Stimulated activated CD8-positive, alpha-beta memory T cell treated with anti-CD3 and anti-CD28 coated beads, Interleukin-4, amount 100 ng/mL, for 4 hours (primary cell): ENCODE measurements at places on chromosomes 6 and 20.

DNA sequence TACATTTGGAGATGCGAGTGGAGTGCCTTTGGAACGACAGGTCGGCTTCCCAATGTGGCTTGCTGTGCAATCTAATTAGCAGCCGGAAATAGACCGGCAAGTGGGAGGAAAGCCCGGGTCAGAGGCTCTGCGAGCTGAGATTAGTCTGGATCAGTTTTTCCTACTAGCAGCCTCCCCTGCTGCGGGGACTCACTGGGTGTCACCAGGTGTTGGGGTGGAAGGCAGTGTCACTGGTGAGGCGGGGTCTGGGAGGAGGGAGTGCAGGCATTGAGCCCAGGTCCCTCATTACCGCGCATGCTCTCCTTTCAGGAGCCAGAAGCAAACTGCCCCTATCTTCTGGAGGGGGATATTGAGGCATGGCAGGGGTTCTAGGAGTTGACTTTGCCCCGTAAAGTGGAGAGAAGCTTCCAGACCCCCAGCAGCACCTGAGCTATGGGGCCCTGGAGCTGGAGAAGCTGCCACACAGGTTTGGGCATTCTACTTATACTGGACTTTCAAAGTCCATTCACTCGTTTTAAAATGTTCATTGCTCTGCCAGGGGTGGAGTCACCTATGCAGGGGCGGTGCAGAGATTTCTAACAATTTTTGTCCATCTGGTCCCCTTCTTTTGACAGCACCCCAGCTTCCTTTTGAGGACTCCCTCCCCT lies 11.0 kb downstream of the SULF2 start:
- no peak for DNase-seq

DNA sequence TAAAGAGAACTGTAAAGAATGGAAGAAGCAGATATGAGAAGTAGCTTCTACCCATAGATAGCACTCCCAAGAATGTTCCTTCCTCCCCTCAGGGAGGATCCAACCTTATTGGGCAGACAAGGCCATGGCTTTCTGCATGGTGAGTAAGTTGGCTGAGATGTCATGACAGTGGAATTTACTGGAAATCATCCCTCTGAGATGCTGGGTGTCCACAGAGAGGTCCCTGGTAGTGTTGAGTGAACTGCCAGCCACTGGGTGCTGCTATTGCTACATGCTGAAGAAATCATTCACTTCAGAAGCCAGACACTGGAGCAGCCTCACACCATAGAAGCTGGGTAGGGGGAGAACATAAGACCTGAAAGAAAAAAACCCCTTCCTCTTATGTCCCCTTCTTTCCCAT lies 46.4 kb upstream of the FERMT1 start:
- DNase-seq: no peak

DNA sequence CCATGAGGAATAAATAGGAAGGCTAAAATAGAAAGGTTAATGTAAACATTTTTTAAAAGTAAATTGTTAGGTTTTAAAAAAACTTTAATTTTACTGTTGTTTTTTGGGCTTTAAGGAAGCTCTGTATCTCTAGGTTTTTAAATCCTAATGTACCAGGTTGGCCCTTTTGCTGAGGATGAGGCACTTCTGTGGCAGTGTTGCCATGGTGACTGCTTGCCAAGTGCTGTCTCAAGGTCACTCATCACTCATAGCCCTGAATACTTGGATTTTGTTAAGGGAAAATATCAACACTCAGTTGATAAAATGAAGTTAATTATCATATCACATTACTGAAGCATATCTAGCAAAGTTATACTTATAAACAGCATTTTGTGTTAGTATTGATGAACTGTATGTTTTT lies 50.2 kb downstream of the NCOA3 start:
- DNase-seq: no peak

GRCh38 chr6:108959972-108960582 lies 111.9 kb downstream of the ARMC2 start:
- DNase-seq: no peak

GRCh38 chr6:138953451-138953850 lies 34.6 kb downstream of the REPS1 start:
- no peak for DNase-seq

- DNase-seq: no peak
These were observed 11.8 kb upstream of the GSTA1 start for GRCh38 chr6:52815167-52816092.

GRCh38 chr6:134056046-134056445 lies 3.6 kb upstream of the SLC2A12 start:
- no peak for DNase-seq

GRCh38 chr6:7561153-7561964 lies 19.9 kb downstream of the DSP start:
- no peak for DNase-seq

DNA sequence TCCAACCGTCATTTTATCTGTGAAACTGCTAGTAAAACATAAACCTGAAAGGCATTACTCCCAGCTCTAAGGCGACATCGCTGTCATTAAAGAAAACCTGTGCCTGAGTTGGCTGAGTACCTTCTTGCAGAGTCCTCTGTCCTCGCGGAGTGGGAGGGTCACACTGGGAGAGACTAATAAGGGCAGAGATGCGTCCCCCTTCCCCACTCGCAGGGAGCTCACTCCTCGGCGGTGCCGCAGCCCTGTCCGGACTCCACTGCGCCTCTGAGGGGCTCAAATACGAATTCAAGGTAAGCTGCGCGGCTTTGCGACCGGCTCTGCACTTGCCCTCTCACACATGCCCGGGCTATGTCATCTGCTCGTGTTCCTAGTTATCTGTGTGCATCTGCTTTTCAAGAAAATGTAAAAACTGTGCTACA lies at the start of gene COL19A1:
TSS of gene COL19A1 (plus strand) at position 206 of the 419 bp plus-strand sequence. CDS start 13,012 bp downstream, outside the sequence.
- no peak for DNase-seq

- DNase-seq: no peak
These were observed 41.3 kb upstream of the QKI start for GRCh38 chr6:163373240-163373639.

GRCh38 chr6:31162463-31163165 lies 4.2 kb downstream of the TCF19 start:
- DNase-seq: no peak

DNA sequence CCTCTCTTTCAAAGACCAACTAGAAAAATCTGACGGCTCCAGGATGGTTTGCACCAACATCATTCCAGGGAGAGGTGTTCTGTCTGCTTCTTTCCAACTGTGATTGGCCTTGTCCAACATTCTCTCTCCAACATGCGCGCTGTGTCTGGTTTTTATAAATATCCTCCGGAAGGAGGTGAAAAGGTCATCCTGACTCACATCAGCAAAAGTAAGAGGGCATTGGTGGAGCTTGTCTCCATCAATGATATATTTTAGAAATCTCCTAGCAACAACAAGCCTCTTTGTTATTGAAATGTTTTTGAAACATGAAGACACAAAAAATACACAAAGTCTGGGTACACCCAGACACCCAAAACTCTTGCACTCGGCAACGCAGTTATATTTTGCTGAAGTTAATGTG lies 475.3 kb upstream of the JARID2 start:
- no peak for DNase-seq

DNA sequence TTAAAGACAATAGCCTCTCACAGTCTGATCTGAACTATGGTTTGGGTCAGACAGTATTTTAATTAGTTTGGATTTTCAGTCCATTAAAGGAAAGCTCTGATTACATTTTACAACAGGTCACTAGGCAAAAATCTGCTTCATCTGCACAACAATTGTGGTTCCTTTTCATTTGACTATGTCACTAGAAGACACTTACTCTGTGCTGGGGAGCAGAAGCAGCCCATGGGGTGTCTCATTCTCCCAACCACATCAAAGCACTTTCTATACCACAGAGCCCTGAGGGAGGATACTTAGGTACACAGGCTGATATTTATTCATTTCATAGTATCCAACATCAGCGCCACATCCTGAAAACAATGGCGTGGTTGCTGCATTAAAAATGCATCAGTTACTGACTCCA lies 36.6 kb upstream of the HDAC2 start:
- no peak for DNase-seq

DNA sequence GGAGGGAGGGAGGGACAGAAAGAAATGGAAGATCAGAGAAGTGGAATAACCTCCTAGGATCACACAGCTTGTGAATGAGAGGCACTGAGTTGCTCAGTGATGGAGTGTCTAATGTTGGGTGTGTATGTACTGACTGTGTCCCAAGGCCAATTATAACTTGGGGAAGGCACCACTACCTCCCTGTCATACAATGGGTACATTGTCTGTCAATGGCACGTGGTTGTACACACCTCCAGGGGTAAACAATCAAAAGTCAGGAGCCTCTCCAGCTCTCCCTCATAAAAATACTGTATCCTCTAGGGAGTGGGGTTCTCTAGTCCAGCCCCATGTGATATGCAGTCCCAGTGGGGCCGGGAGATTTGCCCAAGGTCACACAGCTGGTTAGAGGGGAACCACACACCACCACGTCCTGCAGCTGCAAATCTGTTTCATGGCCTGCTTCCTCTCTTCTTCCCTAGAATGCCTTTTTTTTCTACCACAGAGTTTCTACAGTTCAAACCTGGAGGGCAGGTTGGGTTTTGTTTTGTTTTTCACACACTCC lies 112.5 kb downstream of the SNX5 start:
- DNase-seq: no peak

DNA sequence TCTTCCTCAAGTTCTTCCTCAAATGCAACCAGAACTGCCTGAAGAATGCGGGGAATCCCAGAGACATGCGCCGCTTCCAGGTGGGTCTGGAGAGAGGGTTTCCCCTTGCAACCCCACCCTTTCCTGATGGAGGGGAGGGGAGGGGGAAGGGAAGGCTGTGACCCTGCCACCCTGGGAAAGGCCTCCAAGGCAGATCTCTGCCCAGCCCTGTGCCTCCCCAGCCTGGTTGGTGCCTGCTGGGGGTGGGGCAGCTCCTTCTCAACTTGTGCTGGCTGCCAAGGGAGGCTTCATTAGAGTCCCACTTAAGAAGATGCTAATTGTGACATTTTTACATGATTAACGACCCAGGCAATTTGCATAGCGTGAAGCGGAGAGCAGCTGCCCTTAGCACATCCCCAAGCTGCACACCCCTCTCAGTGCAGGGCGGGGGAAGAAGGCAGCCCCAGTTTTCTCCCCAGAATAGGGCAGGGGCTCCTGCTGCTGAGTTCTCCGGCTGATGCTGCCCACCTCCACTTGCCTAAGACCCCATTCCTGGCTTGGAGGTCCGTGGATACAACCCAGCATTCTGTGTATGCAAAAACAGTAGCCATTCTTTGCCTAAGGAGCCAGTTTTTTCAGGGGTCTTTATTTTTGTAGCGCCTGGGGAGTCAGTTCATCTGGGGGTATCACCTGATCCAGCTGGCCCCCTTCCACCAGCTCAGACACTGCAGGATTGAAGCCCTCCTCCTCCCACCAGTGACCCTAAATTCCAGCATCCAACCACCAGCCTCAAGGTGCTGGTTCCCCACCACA lies 51.7 kb downstream of the CPXM1 start:
- DNase-seq: no peak

DNA sequence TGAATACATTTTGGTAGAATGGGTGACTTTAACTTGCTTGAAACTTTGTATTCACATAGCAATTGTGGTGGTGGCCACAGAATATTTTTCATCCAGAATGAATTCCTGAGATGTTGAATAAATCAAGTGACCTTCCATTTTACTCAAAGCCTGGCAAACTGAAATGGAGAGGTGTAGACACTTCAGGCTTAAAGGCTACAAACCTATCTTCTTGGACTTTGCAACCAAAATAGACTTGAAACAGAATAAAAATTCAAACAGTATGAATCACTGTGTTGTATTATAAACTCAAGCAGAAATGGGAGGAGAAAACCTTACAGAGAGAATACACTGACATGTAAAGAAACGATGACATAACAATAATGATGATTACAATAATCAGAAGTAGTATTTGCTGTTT lies 371.6 kb downstream of the BCKDHB start:
- no peak for DNase-seq

- DNase-seq: no peak
These were observed 91.4 kb downstream of the THBS2 start for GRCh38 chr6:169162249-169162648.

- no peak for DNase-seq
These were observed 233.0 kb downstream of the ERMARD start for GRCh38 chr6:169984181-169985120.

DNA sequence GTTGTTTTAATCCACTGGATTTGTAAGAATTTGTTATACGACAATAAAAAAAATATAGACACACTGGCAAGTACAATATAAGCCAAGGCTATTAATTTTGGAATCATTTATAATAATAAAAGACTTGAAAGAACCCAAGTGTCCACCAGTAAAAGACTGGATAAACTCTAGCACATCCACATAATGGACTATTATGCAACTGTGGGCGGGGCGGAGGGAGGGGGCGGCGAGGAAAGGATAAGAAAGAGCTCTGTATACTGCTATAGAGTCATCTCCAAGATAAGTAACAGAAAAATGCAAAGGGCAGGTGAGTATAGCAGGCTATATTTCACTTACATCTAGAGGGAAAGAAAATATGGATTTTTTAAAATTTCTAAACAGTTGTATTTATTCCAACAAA lies 123.3 kb downstream of the TBC1D32 start:
- no peak for DNase-seq

GRCh38 chr6:120354452-120355098 lies 979.7 kb downstream of the TBC1D32 start:
- no peak for DNase-seq

- no peak for DNase-seq
These were observed 16.9 kb upstream of the TGM2 start for GRCh38 chr20:38181971-38182370.

DNA sequence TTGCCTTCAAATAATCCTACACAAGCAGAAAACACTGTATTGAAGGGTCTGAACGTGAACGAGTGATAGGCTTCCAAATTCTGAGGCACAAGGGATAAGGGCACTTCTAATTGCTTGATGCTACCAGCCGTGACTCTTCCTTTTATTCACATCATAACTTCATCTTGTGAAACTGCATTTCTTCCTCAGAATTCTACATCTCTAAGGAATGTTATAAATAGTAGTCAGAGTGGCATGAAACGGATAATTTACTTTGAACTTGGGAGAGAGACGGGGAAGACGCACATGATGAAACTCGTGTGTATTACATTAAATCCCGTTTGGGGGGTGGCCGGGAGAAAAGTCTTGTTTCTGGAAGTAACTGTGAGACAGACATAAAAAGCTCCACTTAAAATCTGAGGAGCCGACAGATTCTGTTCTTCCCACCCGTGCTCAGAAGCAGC lies 754 bp downstream of the HDDC2 start:
- no peak for DNase-seq

- no peak for DNase-seq
These were observed 32.8 kb downstream of the TSPYL4 start for GRCh38 chr6:116221067-116221466.

DNA sequence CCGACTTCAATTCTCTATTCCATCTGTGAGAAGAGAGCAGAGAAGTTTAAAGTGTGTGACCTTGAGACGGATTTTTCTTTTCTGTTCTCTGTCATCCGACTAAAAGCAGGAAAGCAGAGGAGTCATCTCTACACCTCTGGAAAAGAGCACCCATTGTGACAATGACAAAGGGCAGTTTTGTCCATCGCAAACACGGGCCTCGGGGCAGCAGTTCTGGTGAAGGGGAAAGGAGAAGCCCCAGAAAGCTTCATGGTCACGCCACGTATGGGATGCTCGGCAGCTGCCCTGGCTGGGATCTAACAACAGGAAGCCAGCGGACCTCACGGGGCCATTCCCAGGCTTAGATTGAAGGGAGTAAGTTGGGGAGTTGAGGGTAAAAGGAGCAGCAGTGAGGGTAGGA lies 52.0 kb upstream of the HBS1L start:
- no peak for DNase-seq

GRCh38 chr6:3770023-3770720 lies 18.7 kb upstream of the PXDC1 start:
- no peak for DNase-seq
